Stimulated activated effector memory CD8-positive, alpha-beta T cell treated with anti-CD3 and anti-CD28 coated beads, Interleukin-12 subunit alpha, Interleukin-12 subunit beta, amount 100 ng/mL, for 72 hours (primary cell): ENCODE measurements at places on chromosomes 5 and 9.

GRCh38 chr5:170861917-170862766, at the start of gene RANBP17:
RANBP17 (plus strand) TSS chr5:170862018.
- no peak for DNase-seq

DNA sequence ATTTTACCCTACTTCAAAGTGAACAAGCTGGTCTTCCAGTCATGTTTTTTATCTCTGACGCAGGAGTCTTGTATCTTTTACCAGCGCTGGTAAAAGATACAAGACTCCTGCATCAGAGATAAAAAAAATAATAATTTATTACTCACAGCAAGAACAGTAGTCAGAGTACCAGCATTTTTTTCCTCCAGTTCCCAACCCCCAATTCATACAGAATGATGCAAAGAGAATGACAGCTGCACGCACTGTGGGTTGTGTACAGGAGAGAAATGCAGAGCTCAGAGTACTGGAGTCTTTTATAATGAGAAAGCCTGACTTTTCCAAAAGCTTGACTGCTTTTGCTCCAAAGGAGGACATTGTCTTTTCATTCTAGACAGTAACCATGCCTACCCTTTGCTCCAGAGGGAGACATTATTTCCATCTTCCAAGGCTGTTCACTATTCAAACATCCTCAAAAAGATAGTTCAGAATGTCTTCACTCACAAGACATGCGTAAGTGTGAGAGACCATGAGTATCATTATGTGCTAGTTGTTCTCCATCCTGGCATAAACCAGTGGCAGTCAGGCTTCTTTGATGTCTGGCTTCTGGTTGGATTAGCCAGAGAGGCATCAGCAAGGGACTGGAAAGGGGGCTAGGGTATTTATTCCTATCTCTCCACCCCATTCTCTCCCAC, 14.3 kb upstream of the RANBP6 start:
- DNase-seq, result no peak

GRCh38 chr5:35543408-35543807, 74.3 kb upstream of the SPEF2 start:
- no peak for DNase-seq

DNA sequence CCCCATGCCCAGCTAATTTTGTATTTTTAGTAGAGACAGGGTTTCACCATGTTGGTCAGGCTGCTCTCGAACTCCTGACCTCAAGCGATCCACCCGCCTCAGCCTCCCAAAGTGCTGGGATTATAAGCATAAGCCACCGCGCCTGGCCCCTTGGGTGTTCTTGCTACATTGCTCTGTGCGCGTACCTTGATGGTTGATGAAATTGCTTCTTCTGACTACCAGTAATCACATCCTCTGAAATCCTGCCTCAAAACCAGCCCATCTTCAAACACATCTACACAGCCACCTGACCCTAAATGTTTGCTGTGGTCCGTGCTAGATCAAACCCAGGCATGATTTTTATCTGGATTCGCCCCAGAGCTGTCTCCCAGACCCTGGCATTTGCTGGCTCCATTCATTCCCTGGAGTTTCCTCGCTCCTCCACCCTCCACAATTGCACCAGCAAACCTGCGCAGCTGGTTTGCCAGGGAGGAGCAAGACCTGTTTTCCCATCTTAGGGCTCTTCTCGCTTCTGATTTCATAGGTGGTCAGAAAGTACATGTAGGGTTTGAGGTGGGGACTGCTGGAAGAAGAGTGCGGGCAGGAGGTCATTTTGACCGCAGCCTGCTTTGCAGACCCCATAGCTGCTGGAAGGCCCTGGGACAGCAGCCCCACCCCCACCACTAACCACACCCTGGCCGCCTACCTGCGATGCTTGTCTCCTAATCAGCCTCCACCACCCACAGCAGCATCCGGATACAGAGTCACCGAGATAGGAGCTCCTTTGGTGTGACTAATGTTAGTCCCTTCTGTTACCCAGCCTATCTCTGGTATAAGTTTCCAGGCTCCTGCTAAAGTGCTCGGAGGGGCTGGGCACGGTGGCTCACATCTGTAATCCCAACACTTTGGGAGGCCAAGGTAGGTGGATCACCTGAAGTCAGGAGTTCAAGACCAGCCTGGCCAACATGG, 22.7 kb downstream of the SWI5 start:
- no peak for DNase-seq

GRCh38 chr5:16461026-16461425, 4.6 kb downstream of the ZNF622 start:
- DNase-seq, result no peak

DNA sequence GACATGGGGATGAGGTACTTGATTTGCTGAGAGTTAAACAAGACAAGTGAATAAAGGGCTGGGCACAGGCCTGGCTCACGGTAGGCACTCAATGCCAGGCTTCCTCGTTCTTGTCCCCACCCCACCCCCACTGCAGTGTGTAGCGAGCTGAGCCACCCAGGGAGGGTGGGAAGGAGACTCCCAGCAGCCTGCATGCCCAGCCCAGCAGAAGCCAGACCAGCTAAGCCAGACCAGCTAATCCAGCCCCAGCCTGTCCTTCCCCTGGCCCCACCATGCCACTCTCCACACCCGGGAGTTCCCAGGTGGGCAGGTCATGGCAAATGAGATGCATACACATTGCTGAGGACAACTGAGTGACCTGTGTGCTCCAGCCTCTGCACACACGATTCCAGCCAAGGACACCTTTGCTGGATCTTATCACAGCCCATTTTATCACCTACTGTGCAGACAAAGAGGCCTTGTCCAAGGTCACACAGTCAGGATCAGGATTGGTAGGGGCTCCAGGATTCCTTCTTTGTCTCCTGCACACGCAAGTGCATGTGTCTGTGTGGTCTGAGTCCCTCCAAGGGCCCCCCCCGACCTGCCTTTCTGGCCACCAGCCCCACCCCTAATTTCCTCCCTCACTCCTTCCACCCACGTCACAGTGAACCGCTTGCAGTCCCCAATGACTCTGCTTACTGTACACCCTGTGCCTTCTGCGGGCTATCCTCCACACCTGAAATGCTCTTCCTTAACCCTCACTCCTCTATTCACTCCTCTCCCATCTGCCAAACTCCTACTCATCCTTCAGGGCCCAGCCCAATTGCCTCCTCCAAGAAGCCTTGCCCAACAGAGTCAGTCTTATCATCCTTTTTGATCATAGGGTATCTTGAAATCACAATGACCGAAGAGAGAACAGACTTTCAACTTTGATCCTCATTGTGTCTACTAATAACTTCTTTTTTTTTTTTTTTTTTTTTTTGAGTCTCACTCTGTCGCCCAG, 26.6 kb downstream of the DUSP1 start:
- no peak for DNase-seq

- no peak for DNase-seq
Observed at GRCh38 chr9:77807281-77807683, 159.2 kb upstream of the GNA14 start.

- DNase-seq, result no peak
Observed at GRCh38 chr5:61783481-61783880, 451.4 kb downstream of the ZSWIM6 start.

GRCh38 chr5:1175801-1176472, 25.5 kb upstream of the SLC6A19 start:
- no peak for DNase-seq

GRCh38 chr9:85451680-85452079, 290.1 kb downstream of the AGTPBP1 start:
- no peak for DNase-seq

- no peak for DNase-seq
Observed at GRCh38 chr5:78903353-78903752, 81.8 kb downstream of the ARSB start.

DNA sequence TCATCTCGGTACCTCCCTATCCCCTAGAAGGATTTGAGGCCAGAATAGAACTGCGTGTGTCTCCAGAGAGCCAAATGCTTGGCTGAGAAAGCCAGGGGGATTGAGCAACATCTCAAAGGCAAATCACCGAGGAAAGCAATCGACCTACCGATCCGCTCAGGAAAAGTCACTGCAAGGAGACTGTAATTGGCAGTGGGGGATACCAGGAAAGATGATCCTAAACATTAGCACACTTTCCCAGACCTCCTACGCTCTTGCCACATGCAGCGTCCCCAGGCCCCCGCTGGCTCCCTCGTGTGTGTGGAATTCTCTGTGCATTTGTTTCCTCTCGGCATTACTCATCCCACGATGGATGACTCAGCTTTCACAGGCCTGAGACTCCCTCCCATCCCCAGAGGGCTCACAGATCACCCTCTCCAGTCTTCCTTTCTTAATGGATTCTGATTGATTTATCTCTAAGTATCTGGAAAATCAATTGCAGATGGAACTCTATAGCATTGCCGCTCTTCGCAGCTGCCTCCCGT, 82.2 kb upstream of the ICE1 start:
- DNase-seq, result no peak

- DNase-seq, result no peak
Observed at GRCh38 chr5:106481374-106481773, 1189.4 kb downstream of the EFNA5 start.

- DNase-seq, result no peak
Observed at GRCh38 chr9:82134010-82134409, 145.4 kb downstream of the SPATA31D1 start.

GRCh38 chr9:28762167-28762566, 1188.9 kb upstream of the C9orf72 start:
- no peak for DNase-seq

- no peak for DNase-seq
Observed at GRCh38 chr9:72213906-72214305, 64.7 kb downstream of the GDA start.

DNA sequence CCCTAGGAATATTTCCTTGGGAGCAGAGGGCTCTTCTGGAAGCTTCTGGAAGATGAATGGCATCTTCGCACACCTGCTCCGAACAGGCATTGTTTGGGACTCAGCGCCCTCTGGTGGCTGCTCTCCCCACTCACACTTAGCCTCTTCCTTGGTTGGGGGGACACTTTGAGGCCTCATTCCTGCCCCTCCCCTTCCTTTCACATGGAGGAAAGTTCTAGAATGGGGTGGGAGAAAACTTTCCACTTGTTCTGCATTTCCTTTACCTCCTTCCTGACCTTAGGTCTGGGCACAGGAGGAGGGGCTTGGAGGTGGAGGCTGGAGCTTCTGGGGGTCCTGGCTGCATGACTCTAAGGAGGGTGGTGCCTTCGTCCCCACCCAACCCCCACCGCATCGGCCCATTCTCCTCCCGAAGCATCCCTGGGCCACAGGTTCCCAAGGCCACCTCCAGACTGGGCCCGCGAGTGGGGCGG, 19.3 kb upstream of the SMIM32 start:
- peak; percentile 36 for DNase-seq

DNA sequence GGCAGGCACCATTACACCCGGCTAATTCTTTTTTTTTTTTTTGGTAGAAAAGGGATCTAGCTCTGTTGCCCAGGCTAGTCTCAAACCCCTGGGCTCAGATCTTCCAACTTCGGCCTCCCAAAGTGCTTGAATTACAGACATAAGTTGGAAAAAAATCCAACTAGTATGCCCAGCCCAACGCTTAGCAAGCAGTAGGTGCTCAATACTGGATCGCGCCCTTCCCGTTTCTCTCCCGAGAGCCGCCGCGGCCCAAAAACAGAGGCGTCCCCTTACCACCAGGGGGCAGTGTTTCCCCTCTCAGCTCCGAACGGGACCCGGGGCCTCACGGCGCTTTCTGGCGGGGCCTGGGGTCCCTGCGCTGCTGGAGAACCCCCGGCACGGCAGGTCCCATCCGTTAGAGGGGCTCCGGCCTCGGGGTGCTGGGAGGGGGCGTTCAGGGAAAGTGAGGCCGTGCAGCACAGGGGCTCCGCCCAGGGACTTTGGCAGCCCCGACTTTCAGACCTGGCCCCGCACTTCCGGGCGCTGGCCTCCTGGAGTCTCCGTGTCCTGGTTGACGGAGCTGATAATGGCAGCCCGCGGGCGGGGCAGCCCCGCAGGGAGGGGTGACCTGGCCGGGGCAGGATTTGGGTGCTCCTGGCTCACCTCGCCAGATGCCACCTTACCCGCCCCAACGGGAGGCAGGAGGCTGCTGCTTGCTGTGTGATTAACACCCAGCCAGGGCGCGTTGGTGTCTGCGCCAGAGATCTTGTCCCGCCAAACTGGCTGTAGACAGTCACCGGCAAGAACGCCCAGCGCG, 15.2 kb downstream of the PTGES start:
- DNase-seq, result peak; percentile 96

DNA sequence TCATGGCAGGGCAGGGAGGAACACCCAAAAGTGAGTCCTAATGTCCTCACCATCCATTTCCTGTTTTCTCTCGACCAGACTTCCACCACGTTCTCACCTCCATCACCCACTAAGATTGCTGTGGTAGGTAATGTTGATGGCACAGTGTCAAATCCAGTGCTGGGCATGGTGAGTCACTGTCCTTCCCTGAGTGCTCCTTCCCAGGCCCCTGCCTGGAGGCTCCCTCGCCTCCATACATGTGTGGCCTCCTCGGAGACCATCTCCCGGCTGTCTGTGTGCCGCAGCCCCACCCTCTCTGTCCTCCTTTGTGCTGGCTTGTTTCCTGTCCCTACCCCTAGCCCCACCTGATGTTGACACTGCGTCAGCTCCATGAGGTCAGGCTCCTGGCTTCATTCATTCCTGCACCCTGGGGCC, 177.5 kb downstream of the SYK start:
- no peak for DNase-seq

- DNase-seq, result no peak
Observed at GRCh38 chr9:125912667-125913066, 165.5 kb downstream of the PBX3 start.

- no peak for DNase-seq
Observed at GRCh38 chr9:105842023-105842644, 147.8 kb downstream of the TMEM38B start.

GRCh38 chr9:131330814-131331600, 41.5 kb downstream of the PLPP7 start:
- DNase-seq, result no peak

DNA sequence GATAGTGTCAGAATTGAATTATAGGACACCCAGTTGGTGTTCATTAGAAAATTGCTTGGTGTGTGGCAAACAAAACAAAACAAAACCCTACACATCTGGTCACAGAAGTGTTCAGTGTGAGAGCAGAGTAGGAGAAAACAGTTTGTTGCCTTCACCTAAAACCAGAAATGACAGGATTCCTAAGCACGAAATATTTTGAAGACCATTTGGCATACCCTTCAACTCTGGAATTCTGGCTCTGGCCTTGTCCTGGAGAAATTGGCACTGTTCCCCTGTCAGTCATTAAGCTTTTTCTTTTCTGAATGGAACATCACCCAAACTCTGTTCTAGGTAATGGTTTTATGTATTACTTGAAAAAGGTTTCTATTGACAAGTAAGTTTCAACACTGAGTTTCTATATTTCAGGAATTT, 110.2 kb upstream of the PCA3 start:
- no peak for DNase-seq

DNA sequence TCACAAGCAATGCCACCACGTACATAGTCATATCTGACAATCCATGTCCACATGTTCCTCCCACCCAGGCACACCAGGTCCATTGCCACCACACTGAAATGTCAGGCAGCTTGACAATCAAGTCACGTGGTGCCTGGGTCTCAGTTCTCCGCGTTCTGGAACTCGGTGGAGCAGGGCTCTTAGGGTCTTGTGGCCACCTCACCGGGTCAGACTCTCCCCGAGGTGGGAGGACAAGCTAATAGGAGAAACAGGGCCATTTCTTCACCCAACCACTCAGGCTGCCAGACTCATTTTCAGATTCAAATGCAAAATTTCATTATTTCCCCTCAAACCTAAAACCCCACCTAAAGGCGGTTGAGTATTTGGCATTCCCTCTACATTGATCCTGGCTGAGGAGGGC, 200.5 kb upstream of the GAS1 start:
- DNase-seq, result no peak

- no peak for DNase-seq
Observed at GRCh38 chr9:131625790-131626670, 80.7 kb downstream of the PRRT1B start.

GRCh38 chr5:68239487-68239886, 23.9 kb downstream of the PIK3R1 start:
- peak; percentile 83 for DNase-seq

GRCh38 chr9:76453785-76454184, 5.2 kb upstream of the GCNT1 start:
- DNase-seq, result no peak

- DNase-seq, result no peak
Observed at GRCh38 chr5:35185518-35185917, 44.8 kb downstream of the PRLR start.
